ENCODE measurements at places on chromosomes 3 and 15. TPM values are rescaled to one million over a fixed set of nuclear protein-coding genes. Genes with fewer than 3 reads are reported as not detected.

DNA sequence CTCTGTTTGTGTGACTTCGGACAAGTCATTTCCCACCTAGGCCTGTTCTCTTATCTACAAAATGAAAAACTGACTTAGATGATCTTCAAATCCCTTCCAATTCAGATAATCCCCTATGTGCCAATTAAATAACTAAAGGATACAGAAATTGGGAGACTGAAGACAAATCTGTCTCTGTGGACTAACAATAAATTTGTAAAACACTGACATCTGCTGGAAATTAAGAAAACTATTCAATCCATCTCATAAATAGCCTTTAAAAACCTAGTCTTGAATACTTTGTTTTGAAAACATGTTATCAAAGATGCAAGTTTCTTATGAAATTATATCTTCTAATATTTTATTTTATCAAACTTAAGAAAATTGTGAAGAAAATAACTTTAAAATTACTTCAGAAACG, 38.3 kb downstream of the MTHFS start:
- no peaks in the 10 kb centered on the region for H3K4me1 ChIP-seq
- H3K4me3 ChIP-seq = no peak overlapping the region
- H3K36me3 ChIP-seq = peaks cover 4% of the 10 kb centered on the region
- no peaks in the 10 kb centered on the region for H3K27me3 ChIP-seq

- DNase-seq = no peak
- peaks cover 75% of the 10 kb centered on the region for H3K36me3 ChIP-seq
- no peaks in the 10 kb centered on the region for H3K27me3 ChIP-seq
- no peak overlapping the region for H3K4me3 ChIP-seq
- H3K27ac ChIP-seq = peak overlapping the region; percentile 70
- peaks cover 87% of the 10 kb centered on the region for H3K4me1 ChIP-seq
These were observed 9.8 kb downstream of the PLEKHO2 start for GRCh38 chr15:64851503-64851840.

Gene ARGFX
- total RNA-seq = not detected

DNA sequence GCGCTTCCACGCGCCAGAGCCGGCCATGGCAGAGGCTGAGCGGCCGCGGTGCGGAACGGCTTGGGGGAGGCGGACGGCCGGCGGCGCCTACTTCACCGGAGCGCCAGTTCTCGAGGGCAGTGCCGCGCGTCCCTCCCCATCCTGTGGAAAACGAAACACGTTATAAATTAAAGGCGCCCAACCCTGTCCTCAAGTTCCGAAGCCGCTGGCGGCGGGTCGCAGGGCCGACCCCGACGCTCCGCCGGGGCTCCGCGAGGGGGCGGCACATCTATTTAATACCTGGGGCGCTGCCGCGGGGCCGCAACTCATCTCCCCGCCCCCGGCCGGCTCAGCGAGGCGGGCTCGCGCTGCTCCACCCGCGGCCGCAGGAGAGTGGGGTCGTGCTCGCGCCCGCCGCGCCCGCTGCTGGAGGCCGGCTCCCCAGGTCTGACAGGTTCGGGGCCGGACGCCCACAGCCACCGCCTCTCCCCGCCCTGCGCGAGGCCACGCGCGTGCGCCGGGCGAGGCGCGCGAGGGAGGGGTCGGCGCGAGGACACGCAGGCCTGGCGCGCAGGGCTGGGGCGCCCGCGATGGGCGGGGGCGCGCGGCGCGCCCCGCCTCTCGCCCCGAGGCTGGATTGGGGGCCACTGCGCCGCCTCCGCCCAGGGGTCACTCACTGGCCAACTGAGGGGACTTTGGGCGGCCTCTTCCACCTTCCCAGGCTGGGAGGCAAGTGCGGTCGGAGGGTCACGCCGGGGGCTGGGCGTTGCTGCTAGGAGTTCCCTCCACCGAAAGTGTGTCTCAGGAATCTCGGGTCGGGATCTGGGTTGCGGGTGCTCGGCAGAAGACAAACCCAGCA, at the start of gene SLC30A4:
Gene SLC30A4, minus strand, starts transcription at position 428 of the 838 bp plus-strand sequence. Its CDS starts 401 bp downstream, at position 27.
- peak within 1 kb of the TSS; percentile 77 for H3K4me3 ChIP-seq
- H3K27ac ChIP-seq = peak within 1 kb of the TSS; percentile 82
- DNase-seq = peak; percentile 87
- H3K36me3 ChIP-seq = no peaks in the 10 kb centered on the region
- H3K27me3 ChIP-seq = no peaks in the 10 kb centered on the region
- peaks cover 16% of the 10 kb centered on the region for H3K4me1 ChIP-seq

Gene EPHB1
- total RNA-seq = 1.6 TPM

- DNase-seq = no peak
- H3K4me1 ChIP-seq = peaks cover 85% of the 10 kb centered on the region
- no peaks in the 10 kb centered on the region for H3K27me3 ChIP-seq
- H3K36me3 ChIP-seq = no peaks in the 10 kb centered on the region
These were observed 68.9 kb downstream of the SMAD3 start for GRCh38 chr15:67134067-67134838.

- no peaks in the 10 kb centered on the region for H3K36me3 ChIP-seq
- DNase-seq = no peak
- H3K27me3 ChIP-seq = no peaks in the 10 kb centered on the region
- peak overlapping the region; percentile 100 for H3K27ac ChIP-seq
- peaks cover 21% of the 10 kb centered on the region for H3K4me1 ChIP-seq
These were observed 1.8 kb upstream of the TGFBR2 start for GRCh38 chr3:30604558-30604957.

DNA sequence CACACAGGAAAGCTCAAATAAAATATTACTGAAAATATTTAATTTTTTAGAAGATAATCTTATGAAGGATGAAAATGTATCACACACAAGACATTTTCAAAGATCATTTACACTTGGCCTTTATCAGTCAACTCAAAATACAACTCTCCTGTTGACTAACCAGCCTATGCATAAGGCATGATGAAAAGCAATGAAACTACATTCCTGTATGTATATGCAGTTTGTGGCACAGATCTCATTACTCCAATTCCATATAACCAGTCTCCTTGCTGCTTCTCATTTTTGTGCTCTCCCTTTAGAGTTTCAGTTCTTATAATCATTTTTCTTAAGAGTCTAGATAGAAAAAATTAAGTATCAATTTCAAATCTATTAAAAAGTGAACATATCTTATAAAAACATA, 25.8 kb downstream of the AQR start:
- peaks cover 80% of the 10 kb centered on the region for H3K36me3 ChIP-seq
- H3K4me1 ChIP-seq = no peaks in the 10 kb centered on the region
- H3K27ac ChIP-seq = no peak overlapping the region
- H3K27me3 ChIP-seq = no peaks in the 10 kb centered on the region

- no peaks in the 10 kb centered on the region for H3K27me3 ChIP-seq
- H3K27ac ChIP-seq = no peak overlapping the region
- no peaks in the 10 kb centered on the region for H3K36me3 ChIP-seq
These were observed 49.0 kb downstream of the B3GNT5 start for GRCh38 chr3:183301937-183302580.

DNA sequence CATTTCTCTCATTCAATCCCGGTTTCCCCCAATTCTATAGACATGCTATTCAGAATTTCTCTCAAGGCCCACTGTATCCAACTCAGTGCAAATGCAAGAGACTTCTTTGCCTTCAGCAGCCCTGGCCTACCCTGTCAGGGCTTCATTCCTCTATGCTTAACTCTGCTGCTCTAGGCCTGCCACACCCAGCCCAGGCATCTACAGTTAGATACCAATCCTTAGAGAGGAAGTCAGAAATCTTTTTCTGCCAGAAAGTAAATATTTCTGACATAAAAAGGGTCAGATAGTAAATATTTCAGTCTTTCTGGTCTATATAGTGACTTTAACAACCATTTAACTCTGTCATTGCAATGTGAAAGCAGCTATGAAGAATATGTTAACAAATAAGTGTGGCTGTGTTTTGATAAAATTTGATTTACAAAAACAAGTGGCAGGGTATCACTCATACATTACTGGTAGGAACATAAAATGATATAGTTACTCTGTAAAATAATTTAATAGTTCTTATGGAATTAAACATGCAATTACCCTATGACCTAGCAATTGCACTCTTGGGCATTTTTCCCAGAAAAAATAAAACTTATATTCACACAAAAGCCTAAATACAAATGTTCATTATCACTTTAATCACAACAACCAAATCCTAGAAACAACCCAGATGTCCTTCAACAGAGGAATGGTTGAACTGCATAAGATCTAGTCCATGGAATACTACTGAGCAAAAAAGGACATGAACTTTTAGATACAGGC, 942.0 kb downstream of the SQOR start:
- no peak overlapping the region for H3K27ac ChIP-seq
- no peaks in the 10 kb centered on the region for H3K4me1 ChIP-seq
- H3K36me3 ChIP-seq = no peaks in the 10 kb centered on the region
- no peak for DNase-seq
- H3K4me3 ChIP-seq = no peak overlapping the region

DNA sequence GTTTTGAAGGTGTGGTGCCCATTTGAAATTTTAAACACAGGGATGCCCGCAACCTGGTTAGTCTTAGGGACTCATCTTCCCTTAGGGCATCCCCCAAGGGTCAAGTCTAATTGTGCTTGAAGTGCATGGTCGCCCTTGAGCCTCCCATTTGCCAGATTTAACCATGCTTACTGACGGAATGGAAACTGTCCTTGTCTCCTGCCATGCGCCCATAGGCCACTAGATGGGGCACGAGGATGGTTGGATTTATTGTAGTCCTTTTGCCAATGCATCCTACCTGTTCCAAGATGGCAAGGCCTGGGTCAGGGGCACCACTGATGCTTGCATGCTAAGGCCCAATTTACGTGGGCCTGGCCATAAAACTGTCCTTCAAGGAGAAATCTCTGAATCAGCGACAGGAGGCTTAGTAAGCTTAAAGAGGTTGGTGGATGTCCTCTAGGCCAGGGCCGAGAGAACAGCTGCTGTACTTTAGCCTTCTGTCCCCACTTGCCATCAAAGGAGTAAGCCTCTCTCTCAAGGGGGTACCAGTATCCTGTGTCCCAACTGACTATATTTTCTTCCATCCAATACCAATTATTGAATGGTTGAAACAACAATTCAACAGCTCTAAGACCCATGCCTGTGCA, 355.4 kb downstream of the OTOL1 start:
- no peak overlapping the region for H3K4me3 ChIP-seq
- no peaks in the 10 kb centered on the region for H3K36me3 ChIP-seq
- H3K4me1 ChIP-seq = no peaks in the 10 kb centered on the region
- H3K27me3 ChIP-seq = no peaks in the 10 kb centered on the region
- peak; percentile 65 for DNase-seq

Gene SPINT1
- 96.8 TPM for total RNA-seq

Gene COLQ
- 1.1 TPM for total RNA-seq

Gene CX3CR1
- total RNA-seq = 8.3 TPM

- H3K4me3 ChIP-seq = no peak overlapping the region
- H3K27ac ChIP-seq = no peak overlapping the region
- no peaks in the 10 kb centered on the region for H3K36me3 ChIP-seq
- no peak for DNase-seq
- no peaks in the 10 kb centered on the region for H3K4me1 ChIP-seq
These were observed 55.8 kb downstream of the HHLA2 start for GRCh38 chr3:108352176-108352575.

DNA sequence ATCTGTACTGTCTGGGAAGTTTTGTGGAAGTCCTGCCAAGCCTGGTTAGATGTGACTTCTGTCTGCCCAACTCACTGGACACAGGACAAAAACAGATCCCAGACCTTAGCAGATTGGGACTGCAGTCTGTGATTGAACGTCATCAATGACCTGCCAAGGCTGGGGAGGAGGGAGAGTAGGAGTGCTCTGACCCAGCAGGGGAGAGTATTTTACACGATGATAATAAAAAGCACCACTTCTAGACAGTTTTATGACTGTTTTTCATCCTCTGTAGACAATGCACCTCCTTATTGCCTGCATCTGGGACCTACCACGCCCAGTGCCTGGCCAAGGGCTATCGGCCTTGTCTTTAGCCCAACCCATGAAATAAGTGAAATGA, 102.3 kb upstream of the NR2E3 start:
- H3K27ac ChIP-seq = no peak overlapping the region
- no peak for DNase-seq
- H3K4me1 ChIP-seq = peaks cover 5% of the 10 kb centered on the region
- no peaks in the 10 kb centered on the region for H3K27me3 ChIP-seq
- H3K36me3 ChIP-seq = no peaks in the 10 kb centered on the region

GRCh38 chr15:57586661-57587424, 4.9 kb upstream of the MYZAP start:
- no peaks in the 10 kb centered on the region for H3K36me3 ChIP-seq
- H3K4me3 ChIP-seq = no peak overlapping the region
- H3K4me1 ChIP-seq = peaks cover 7% of the 10 kb centered on the region

- H3K27ac ChIP-seq = no peak overlapping the region
- DNase-seq = no peak
- H3K27me3 ChIP-seq = peaks cover 100% of the 10 kb centered on the region
- H3K36me3 ChIP-seq = no peaks in the 10 kb centered on the region
These were observed 4.3 kb downstream of the ISL2 start for GRCh38 chr15:76340803-76341365.

DNA sequence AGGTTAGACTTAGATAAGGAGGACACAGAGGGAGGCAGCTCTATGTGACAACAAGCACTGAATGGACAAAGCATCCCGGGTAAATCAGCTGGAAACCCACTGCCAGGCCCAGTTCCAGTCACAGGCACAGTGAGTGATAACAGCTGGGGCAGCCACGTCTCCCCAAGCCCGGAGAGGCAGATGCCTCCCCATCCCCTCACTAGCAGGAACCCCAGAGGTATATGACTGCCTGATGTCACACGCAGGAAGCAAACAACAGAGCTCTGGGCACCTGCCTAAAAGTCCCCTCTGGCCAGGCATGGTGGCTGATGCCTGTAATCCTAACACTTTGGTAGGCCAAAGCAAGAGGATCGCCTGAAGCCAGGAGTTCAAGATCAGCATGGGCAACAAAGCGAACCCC, 18.2 kb downstream of the C15orf62 start:
- peaks cover 17% of the 10 kb centered on the region for H3K4me1 ChIP-seq
- H3K36me3 ChIP-seq = peaks cover 13% of the 10 kb centered on the region

DNA sequence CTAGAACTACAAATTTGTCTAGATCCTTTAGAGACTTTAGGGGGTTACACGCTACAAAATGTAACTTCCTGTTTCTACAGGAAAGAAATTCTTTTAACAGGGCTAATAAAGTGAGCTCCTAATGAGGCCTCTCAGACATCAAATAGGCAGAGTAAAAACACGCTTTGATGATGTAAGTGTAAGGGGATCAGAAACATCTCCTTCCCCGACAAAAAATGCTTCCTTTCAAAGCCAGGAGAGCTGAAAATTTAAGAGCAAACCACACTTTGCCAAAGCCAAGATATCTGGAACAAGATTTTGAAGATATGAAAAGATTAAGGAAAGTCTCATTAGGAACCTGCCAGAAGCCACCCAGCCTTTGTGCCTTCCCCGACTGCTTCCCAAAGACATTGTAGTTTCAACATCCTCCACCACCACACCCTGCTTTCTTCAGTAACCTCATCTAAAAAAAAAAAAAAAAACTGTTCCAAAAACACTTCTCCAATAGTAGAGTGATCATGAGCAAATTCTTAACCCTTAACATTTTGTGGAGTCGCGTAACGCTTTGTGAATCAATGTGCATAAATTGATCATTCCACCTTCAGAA, 505.0 kb upstream of the THBS1 start:
- H3K27ac ChIP-seq = no peak overlapping the region
- H3K4me3 ChIP-seq = no peak overlapping the region
- H3K27me3 ChIP-seq = no peaks in the 10 kb centered on the region
- H3K4me1 ChIP-seq = no peaks in the 10 kb centered on the region
- no peak for DNase-seq

GRCh38 chr15:100269831-100270230, 71.9 kb downstream of the ADAMTS17 start:
- H3K4me1 ChIP-seq = no peaks in the 10 kb centered on the region
- DNase-seq = no peak
- no peaks in the 10 kb centered on the region for H3K36me3 ChIP-seq
- no peak overlapping the region for H3K4me3 ChIP-seq
- H3K27ac ChIP-seq = no peak overlapping the region

Gene PEX5L
- total RNA-seq = 0.78 TPM

Gene CYP11A1
- total RNA-seq = 1.1 TPM

Gene SH2D7
- not detected for total RNA-seq
